NCI-H2107 (cell line): ENCODE measurements at places on chromosomes 6 and 20.

GRCh38 chr6:5012519-5012918, 8.7 kb upstream of the RPP40 start:
- DNase-seq = no peak

DNA sequence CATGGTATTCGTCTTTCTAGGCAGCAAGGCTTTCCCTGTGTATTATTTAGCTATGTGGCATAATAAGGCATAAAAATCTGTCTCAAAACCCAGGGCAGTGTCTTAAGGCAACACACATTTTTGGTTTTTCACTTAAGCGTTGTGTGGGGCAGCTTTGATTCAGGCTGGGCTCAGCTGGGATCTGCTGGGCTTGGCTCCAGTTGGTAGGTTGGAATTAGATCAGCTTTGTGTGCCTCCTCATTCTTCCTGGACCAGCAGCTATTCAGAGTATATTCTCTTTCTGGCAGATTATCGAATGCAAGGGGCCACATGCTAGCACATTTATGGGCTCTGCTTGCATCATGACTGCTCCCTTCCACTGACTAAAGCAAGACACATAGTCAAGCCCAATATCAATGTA, 487.9 kb downstream of the RFPL4B start:
- no peak for DNase-seq

- DNase-seq = no peak
Observed at GRCh38 chr6:36596356-36596755, 2.2 kb downstream of the SRSF3 start.

- no peak for DNase-seq
Observed at GRCh38 chr6:27726619-27727023, 185.6 kb downstream of the OR2B2 start.

GRCh38 chr6:5837323-5837722, 169.4 kb downstream of the NRN1 start:
- DNase-seq = no peak
